ENCODE measurements at places on chromosomes 7 and 10.

GRCh38 chr7:93890464-93891068 is at the start of gene TFPI2:
TFPI2 (minus strand) TSS chr7:93890753; CDS start chr7:93890678, 75 bp downstream.
- peak; percentile 46 for DNase-seq

DNA sequence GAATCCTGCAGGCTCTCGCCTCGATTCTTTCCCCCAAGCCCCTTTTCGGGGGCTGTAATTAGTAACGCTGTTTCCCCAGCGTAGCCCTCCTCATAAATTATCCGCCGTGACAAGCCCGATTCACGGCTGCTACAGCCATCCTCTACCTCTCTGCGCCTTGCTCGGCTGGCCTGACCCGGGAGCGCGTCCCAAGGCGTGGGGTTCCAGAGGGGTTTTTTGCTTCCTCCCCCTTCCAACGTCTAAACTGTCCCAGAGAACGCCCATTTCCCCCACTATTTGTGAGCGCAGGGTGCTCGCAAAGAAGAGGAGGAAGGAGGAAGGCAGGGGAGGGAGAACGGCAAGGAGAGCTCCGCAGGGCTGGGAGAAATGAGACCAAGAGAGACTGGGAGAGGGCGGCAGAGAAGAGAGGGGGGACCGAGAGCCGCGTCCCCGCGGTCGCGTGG is 880 bp downstream of the HOXA5 start:
- DNase-seq: no peak

GRCh38 chr10:48794074-48794473 is 109.4 kb downstream of the WDFY4 start:
- DNase-seq: no peak

GRCh38 chr10:6958254-6958653 is 378.2 kb upstream of the PRKCQ start:
- DNase-seq: no peak

GRCh38 chr7:24866004-24866615 is 108.8 kb upstream of the GSDME start:
- no peak for DNase-seq

- DNase-seq: peak; percentile 69
These were observed 312.6 kb downstream of the WDR37 start for GRCh38 chr10:1368842-1369171.

DNA sequence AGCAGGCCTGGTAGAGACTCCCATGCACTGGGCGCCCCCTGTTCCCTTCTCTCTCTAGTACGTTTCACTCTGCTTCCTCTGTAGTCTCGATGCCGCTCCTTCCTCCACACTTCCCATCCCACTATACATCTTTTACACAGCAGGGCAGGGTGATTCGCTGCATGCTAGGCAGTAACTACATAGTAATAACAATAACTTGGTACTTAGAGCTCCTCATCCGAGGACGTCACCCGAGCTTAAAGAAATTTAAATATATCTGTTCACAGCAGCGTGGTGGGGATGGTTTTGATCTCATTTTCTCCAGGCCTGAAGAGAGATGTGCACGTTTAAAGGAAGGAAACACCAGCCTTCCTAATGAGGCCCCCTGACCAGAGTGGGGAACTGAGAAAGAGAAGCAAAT is 276.9 kb downstream of the SKAP2 start:
- DNase-seq: no peak

DNA sequence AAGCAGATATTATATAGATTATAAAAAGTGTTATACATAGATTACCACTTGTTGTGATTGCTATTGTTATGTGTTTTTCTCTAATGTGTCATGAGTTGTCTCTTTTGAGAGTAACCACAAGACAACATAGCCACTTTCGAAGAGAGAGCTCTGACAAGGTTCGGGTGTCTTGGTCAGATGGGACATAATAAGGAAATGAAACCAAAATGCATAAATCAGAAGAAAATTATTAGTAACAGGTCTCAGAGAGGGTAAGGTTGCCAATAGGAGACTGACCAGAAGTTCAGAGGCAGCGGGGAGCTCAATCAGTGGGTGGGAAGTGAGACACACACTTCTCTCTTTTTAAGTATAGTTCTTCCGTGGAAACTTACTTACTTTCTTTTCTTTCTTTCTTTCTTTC is 639.2 kb upstream of the POT1 start:
- DNase-seq: no peak

- DNase-seq: no peak
These were observed 259.8 kb upstream of the TCERG1L start for GRCh38 chr10:131571346-131571745.

- peak; percentile 70 for DNase-seq
These were observed 10.4 kb downstream of the TNS3 start for GRCh38 chr7:47571331-47572093.

- no peak for DNase-seq
These were observed 34.0 kb upstream of the CCDC7 start for GRCh38 chr10:32411797-32412498.

DNA sequence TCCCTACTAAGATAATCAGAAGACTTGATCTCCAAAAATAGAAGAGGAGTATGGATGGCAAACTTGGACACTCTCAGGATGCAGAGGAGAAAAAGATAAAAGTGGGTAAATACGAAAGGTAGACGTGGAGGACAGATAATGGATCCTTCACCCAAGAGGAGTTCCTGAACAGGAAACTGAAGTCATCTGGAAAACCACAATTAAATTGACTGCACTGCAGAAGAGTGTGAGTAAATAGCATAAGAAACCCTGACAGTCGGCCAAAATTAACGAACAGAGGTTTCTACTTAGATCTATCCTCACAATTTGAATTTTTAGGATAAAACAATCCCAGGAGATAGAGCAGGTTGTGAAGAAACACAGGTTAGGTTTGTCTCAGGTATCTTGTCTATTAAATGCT is 70.5 kb downstream of the SDK1 start:
- no peak for DNase-seq

GRCh38 chr10:133544506-133544905 is 17.3 kb downstream of the CYP2E1 start:
- no peak for DNase-seq

DNA sequence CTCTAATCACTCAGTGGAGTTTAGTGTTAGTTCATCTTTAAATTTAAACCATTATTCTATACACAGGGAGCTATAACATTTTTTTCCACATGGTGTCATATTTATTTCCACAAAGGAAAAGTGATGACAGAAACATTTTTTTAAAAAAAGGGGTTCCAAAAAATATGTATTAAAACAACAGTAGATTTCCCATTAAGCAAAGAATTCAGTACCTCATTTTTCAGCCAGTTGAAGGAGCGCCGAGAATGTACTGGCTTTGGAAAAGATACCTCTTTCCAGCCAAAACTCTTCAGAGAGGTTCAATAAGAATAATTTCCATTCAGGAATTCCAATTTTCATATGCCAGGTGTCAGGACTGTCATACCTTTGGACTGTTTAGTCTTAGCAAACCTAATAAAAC is 250.5 kb upstream of the MEOX2 start:
- no peak for DNase-seq

DNA sequence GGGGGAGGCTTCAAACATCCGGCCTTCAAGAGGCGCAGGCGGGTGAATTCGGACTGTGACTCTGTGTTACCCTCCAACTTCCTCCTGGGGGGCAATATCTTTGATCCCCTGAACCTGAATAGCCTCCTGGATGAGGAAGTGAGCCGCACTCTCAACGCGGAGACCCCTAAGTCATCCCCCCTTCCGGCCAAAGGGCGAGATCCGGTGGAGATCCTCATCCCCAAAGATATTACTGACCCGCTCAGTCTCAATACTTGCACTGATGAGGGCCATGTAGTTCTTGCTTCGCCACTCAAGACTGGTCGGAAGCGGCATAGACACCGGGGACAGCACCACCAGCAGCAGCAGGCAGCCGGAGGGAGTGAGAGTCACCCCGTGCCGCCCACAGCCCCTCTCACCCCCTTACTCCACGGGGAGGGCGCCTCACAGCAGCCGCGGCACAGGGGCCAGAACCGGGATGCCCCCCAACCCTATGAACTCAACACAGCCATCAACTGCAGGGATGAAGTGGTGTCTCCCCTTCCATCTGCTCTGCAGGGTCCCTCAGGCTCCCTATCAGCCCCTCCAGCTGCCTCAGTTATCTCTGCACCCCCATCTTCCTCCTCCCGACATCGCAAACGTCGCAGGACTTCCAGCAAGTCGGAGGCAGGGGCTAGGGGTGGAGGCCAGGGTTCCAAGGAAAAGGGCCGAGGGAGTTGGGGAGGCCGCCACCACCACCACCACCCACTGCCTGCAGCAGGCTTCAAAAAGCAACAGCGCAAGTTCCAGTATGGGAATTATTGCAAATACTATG is 1.1 kb downstream of the MEPCE start:
- DNase-seq: peak; percentile 55

GRCh38 chr10:31751051-31751737 is 177.4 kb downstream of the ARHGAP12 start:
- no peak for DNase-seq

- DNase-seq: peak; percentile 86
These were observed 33.4 kb upstream of the PPP3CB start for GRCh38 chr10:73529089-73529832.

GRCh38 chr7:14836571-14837189 is 65.9 kb downstream of the DGKB start:
- DNase-seq: no peak
